Progenitor cell of endocrine pancreas (in vitro differentiated cells): ENCODE measurements at places on chromosomes 5 and 9. TPM values are rescaled to one million over a fixed set of nuclear protein-coding genes. Genes with fewer than 3 reads are reported as not detected.

DNA sequence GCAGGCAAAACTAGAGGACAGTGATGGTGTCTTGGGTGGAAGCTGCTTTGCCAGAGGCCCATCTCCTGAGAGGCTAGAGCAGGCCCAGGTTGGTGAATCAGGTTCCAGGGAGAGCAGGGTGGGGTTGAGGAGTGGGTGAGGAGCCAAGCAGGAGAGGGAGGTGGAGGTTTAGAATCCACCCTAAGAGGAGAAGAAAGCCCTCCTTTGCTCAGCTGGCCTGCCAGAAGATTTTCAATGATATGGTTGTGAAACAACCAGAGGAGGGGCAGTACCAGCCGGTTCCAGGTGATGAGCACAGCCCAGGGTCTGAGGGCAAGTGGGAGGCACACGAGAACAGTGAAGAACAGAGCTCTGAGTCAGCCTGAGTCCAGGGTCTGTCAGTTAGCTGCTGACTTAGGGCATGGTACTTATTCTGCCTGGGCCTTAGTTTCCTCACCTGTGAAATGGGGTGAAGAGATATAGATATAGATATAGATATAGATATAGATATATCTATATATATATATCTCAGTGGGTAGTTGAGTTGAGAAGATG lies 17.8 kb downstream of the PPARGC1B start:
- no peak for DNase-seq

- DNase-seq = peak; percentile 50
Measured at GRCh38 chr9:137255448-137256114, 454 bp downstream of the NELFB start.

DNA sequence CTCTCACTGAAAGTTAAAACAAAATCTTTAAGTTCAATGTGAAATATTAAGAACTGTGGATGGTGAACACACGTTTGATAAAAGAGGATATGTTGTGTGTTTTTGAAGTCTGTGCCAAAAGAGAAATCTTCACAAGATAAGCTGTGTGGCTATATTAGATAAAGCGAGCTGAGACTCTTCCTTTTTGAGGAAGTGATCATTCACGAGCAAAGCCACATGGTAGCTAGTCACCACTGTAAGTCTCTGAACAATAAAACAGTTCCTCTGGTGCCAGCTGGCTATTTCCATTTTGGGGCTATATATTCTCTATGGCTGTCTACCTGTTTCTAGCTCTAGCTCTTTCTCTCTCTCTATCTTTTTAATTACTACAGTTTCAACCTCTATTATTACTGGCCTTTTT lies 1849.2 kb upstream of the C9orf72 start:
- no peak for DNase-seq

- no peak for DNase-seq
Measured at GRCh38 chr5:61631438-61631941, 299.4 kb downstream of the ZSWIM6 start.

GRCh38 chr9:125153712-125154367 lies 10.5 kb upstream of the SCAI start:
- no peak for DNase-seq

- no peak for DNase-seq
Measured at GRCh38 chr9:120916991-120917880, 9.4 kb downstream of the TRAF1 start.

- DNase-seq = no peak
Measured at GRCh38 chr5:87844449-87844848, 424.2 kb downstream of the TMEM161B start.

DNA sequence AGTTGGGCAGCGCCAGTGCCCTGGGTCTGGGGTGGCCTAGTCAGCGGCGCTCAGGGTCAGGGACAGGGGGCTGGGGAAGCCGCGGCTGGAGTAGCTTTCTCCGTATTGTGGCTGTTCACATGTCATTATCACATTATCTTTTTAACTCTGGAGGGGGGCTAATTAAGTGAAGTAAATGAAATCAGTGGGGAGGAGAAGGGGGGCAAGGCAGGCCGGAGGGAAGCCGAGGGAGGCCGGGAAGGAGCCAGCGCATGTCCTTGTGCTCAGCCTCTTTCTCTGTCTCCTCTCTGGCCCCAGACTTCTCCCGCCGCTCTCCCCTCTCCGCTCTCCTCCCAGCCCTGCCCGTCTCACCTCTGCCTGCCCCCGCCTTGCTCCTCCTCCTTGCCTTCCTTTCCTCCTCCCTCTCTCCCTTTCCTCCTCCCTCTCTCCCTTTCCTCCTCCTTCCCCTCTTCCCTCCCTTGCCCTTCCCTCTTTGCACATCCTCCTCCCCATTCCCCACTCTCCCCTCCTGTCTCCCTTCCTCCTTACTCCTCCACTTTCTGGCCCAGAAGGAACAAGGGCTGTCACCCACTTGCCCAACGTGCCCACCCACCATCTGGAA lies 38.7 kb downstream of the ASS1 start:
- DNase-seq = no peak

Gene ITGA1
- 6.4 and 7.8 TPM in 2 replicates for total RNA-seq

Gene STK32A
- 1.3 and 2.4 TPM in 2 replicates for total RNA-seq

Gene ACOT12
- not detected in 2 replicates for total RNA-seq
